ENCODE measurements at places on chromosomes 16 and 17.

DNA sequence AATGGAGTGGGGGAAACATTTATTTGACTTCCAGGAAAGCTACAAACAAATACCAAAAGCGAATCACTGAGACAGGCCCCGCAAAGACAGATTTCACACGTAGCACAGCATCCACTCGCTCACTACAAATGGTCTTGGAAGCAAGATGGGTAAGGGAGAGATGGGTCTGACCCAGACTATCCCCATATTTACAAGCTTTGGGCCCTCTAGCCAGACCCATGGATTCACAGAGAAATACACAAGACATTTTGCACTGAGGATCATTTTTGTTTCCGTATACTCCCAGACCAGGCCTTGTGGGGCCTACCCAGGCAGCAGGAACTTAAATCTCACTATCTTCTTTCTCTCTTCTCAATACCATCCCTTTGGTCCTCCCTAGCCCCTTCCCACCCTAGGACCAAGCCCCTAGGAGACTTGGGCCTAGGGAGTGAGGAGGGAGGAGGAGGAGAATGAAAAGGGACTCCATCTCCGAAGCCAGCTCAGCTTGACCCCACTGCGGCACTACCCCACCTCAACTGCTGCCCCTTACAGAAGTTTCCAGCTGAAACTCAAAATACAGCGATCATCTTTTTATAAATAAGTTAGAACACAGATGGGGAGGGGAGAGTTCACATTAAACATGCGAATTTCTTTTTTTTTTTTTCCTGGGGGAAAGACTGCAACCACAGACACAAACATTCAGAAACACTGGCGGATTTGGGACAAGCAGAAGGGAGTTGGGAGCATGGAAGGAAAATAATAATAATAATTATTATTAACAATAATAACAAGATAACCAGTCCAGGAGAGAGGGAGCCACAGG is 1.4 kb upstream of the HOXB3 start:
- no peak for DNase-seq

GRCh38 chr16:27799896-27800295 is 250.0 kb downstream of the KATNIP start:
- DNase-seq = no peak

- no peak for DNase-seq
Measured at GRCh38 chr16:61014869-61015268, 1021.4 kb downstream of the CDH8 start.

GRCh38 chr17:76695059-76695831 is 15.5 kb downstream of the MXRA7 start:
- no peak for DNase-seq

DNA sequence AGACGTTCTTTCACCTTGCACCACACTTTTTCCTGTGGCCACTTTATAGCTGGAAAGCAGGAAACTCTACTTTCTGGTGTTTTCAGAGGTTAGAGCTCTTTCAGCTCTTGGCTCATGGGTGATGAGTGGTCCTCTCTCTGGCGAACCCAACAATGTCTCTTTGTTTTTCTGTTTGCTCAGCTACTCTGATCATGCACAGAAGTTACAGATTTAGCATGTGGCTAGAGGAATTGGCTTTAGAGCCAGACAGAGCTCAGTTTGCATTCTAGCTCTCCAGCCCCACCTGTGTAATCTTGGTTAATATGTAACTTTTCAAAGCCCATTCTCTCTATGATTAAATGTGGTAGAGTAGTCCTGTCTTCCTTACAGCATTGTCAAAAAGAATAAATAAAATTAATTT is 225.2 kb downstream of the HAPSTR1 start:
- DNase-seq = no peak

GRCh38 chr16:23979441-23979840 is 143.7 kb downstream of the PRKCB start:
- no peak for DNase-seq

DNA sequence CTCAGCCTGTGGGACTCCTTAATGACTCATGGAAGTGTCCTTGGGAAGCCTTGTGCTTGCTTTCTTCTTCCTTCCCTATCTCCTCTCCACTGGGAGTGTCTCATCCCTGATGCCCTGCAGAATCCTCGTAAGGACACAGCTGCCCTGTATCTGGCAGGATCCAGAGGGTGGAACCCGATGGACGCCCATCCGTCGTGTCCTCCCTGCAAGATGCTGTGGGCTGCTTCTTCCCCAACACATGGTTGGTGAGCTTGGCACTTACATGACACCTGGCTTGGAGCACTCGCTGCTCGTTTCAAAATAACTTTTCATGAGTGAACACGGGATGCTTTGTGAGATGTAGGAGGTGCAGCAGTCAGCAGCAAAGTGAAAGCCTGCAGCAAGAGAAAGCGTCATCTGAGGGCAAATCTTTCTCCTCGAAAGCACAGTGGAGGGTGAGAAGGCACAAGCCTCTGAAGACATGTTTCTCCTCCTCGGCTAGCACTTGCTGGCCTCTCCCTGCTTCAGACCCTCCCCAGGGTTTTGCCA is 3.3 kb downstream of the CCL15 start:
- no peak for DNase-seq

GRCh38 chr16:68444056-68444657 is 4.2 kb downstream of the SMPD3 start:
- DNase-seq = no peak

DNA sequence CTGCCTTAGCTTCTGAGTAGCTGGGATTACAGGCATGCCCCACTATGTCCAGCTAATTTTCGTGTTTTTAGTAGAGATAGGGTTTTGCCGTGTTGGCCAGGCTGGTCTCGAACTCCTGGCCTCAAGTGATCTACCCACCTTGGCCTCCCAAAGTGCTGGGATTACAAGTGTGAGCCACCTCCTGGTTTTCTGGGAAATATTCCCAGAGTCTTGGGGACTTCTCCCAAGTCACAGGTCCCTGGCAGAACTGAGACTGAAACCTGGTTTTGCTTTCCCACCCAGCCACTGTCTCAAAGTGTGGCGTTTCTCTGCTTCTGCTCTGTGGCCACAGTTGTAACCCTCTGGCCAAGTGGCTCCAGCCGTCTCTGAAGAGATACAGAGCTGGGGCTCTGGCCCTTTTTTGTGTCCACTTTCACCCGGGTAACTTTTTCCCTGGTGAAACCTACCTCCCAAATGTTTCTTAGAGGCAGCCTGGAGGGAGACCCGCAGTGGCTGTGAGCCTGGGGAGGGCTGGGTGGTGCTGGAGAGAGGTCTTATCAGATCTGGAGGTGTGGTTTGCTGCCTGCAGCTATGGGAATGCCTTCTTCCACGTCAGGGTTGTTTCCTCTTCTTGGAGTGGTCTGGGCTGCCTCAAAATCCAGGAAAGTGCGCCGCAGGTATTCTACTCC is 5.1 kb downstream of the KSR1 start:
- no peak for DNase-seq

DNA sequence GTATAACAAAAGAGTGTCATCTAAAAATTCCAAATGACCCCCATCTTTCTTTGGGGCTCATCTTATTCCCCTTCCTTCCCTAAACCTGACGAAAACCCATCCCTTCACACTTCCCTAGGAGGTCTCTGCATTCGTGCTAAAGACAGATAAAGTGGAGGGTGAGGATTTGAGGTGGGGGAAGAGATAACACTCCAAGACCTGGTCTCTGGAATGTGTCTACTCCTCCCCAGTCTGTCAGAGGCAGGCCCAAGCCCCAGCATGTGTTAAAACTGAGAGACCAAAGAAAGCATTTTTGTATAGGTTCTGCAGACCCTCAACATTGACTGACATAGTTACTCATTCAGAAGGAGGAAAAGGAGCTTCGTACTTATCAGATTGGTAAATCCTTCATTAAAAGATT is 11.0 kb upstream of the LHX1 start:
- no peak for DNase-seq

DNA sequence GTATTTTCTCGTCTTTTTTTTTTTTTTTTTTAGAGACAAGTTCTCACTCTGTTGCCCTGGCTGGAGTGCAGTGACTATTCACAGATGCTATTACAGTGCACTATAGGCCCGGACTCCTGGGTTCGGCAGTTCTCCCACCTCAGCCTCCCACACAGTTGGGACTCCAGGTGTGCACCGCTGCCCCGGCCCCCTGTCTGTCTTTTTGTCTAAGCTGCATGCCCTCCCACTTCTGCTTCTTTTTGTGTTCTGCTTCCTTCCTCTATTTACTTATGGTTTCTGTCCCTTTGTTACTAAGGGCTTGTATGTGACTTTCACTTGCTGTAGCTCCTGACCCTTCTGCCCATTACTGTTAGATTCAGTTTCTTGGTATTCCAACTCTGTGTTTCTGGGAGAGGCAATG is 20.5 kb downstream of the SLC7A6 start:
- DNase-seq = no peak

GRCh38 chr17:2303204-2304188 is at the start of the genes SMG6 and SRR:
SMG6 (minus strand) TSS chr17:2303785; CDS start chr17:2303720, 65 bp downstream.
SRR (plus strand) TSS chr17:2303950; CDS start chr17:2315561, 11,611 bp downstream.
- DNase-seq = peak; percentile 94

GRCh38 chr17:48044851-48045250 is 3.3 kb upstream of the NFE2L1 start:
- no peak for DNase-seq

- no peak for DNase-seq
Measured at GRCh38 chr17:29253037-29253436, 6.4 kb downstream of the CRYBA1 start.
